Activated CD8-positive, alpha-beta memory T cell treated with anti-CD3 and anti-CD28 coated beads, Interleukin-2, amount 50 U/mL, for 4 hours (primary cell): ENCODE measurements at places on chromosomes 1 and 21.

GRCh38 chr1:182368903-182369302 lies 22.7 kb downstream of the GLUL start:
- DNase-seq, result no peak

DNA sequence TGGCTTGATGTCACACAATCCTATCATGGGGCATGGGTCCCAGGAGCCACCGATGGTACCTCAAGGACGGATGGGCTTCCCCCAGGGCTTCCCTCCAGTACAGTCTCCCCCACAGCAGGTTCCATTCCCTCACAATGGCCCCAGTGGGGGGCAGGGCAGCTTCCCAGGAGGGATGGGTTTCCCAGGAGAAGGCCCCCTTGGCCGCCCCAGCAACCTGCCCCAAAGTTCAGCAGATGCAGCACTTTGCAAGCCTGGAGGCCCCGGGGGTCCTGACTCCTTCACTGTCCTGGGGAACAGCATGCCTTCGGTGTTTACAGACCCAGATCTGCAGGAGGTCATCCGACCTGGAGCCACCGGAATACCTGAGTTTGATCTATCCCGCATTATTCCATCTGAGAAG lies 46.3 kb downstream of the ACP6 start:
- DNase-seq, result no peak

- DNase-seq, result no peak
Observed at GRCh38 chr21:41786509-41786987, 19.7 kb upstream of the RIPK4 start.

- no peak for DNase-seq
Observed at GRCh38 chr21:28473530-28474220, 519.0 kb downstream of the LTN1 start.

DNA sequence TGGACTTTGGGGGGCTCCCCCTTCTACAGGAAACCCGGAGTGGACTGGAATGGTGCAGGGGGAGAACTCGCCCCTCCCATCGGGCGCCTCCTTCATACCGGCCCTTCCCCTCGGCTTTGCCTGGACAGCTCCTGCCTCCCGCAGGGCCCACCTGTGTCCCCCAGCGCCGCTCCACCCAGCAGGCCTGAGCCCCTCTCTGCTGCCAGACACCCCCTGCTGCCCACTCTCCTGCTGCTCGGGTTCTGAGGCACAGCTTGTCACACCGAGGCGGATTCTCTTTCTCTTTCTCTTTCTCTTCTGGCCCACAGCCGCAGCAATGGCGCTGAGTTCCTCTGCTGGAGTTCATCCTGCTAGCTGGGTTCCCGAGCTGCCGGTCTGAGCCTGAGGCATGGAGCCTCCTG lies at the start of gene TNFRSF14:
TNFRSF14 (plus strand) TSS at position 95 of the 401 bp plus-strand sequence; CDS start at position 389, 294 bp downstream.
- DNase-seq, result peak; percentile 70

DNA sequence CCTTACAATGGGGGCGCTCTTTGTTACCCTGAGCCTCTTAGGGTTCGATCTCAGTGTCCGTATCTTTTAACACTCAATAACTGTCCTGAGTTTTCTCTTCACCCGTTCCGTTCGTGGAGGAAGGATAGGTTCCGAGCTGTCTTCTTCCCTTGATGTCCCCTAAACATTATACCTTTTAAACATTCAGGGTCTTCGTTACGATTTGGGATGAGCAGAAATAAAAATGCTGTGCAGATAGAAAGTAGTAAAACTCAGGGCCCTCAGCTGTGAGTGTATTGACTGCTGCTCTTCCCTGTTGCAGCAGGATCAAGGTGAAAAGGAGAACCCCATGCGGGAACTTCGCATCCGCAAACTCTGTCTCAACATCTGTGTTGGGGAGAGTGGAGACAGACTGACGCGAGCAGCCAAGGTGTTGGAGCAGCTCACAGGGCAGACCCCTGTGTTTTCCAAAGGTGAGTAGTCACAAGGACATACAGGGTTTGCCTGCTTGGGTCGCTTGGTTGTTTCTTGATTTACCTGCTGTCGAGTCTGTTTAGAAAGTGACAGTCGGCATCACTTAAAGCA lies 784 bp downstream of the RPL11 start:
- DNase-seq, result no peak

- DNase-seq, result no peak
Observed at GRCh38 chr1:20233394-20233793, 47.1 kb upstream of the PLA2G2C start.
